Renal cortical epithelial cell (primary cell): ENCODE measurements at places on chromosomes 6 and 20. TPM values are rescaled to one million over a fixed set of nuclear protein-coding genes. Genes with fewer than 3 reads are reported as not detected.

Gene MEI4
- 0.17 and 1.2 TPM in 2 replicates for total RNA-seq

Gene ASIP
- not detected in 2 replicates for total RNA-seq

DNA sequence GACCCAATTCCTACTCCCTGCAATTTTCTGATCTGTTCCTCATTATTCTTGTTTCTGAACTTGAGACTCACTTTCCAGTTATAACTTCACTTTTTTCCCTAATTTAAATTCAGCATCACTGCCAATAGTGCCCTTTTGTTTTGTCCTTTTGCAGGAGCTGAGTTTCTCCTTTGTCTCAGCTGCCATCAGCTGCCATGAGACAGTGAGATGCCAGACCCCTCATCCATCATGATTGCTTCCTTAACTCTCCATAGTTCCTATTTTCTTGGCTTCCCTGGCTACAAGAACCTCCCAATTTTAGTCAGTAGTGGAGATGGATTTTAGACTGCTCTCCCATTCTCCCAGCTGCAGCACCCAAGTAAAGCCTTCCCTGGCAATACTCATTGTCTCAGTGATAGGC, 518.1 kb downstream of the HDGFL1 start:
- DNase-seq = no peak

Gene OR12D3
- not detected in 2 replicates for total RNA-seq

DNA sequence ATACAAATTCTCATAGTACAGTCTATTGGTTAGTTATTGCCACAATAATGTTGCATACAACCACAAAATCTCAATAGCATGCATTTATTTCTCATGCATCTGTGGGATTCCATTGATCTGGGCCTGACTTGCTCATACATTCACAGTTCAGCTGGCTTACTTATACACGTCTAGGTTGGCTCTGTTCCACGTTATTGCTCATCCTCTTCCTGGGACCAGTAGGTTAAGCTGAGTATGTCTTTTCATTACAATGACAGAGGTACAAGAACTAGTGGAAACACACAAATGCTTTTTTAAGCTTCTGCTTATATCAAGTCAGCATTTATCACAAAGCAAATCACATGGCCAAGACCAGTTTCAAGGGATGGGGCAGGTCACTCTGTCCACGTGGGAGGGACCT, 485.3 kb upstream of the BTBD3 start:
- DNase-seq = peak; percentile 85

DNA sequence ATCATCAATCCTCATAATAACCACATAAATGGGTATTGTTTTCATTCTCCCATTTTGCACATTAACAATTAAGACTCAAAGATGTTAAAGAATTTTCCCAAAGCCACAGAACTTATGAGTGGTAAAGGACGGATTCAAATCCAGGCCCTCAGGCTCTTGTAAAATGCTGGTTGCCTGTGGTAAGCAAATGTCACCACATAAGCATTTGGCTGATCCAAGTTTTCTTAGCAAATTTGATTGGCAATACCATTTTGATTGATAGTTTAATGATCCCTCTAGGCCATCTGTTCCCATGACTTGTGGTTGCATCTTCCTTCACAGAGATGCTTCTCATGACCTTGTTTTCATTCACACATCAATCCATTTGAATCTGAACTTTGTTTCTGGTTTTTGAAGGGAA, 252.0 kb upstream of the RIN2 start:
- no peak for DNase-seq

GRCh38 chr6:119821380-119821779, 471.8 kb upstream of the MAN1A1 start:
- no peak for DNase-seq

- DNase-seq = no peak
Measured at GRCh38 chr6:89024456-89024855, 56.1 kb upstream of the PNRC1 start.

Gene BCLAF1
- total RNA-seq = 83.2 and 135 TPM in 2 replicates
